Stomach (tissue), 19 donors: ENCODE measurements at places on chromosomes 2 and 18. TPM values are rescaled to one million over a fixed set of nuclear protein-coding genes. Genes with fewer than 3 reads are reported as not detected.
A peak's percentile ranks its signal among the peaks of the same experiment; 100 is the strongest.

GRCh38 chr2:232338759-232339106, 39.8 kb upstream of the ALPP start:
- no peak for DNase-seq
- H3K4me3 ChIP-seq = no peak overlapping the region
- H3K36me3 ChIP-seq = peaks cover 25% of the 10 kb centered on the region
- no peaks in the 10 kb centered on the region for H3K4me1 ChIP-seq
- no peak overlapping the region for H3K27ac ChIP-seq
- no peaks in the 10 kb centered on the region for H3K27me3 ChIP-seq

DNA sequence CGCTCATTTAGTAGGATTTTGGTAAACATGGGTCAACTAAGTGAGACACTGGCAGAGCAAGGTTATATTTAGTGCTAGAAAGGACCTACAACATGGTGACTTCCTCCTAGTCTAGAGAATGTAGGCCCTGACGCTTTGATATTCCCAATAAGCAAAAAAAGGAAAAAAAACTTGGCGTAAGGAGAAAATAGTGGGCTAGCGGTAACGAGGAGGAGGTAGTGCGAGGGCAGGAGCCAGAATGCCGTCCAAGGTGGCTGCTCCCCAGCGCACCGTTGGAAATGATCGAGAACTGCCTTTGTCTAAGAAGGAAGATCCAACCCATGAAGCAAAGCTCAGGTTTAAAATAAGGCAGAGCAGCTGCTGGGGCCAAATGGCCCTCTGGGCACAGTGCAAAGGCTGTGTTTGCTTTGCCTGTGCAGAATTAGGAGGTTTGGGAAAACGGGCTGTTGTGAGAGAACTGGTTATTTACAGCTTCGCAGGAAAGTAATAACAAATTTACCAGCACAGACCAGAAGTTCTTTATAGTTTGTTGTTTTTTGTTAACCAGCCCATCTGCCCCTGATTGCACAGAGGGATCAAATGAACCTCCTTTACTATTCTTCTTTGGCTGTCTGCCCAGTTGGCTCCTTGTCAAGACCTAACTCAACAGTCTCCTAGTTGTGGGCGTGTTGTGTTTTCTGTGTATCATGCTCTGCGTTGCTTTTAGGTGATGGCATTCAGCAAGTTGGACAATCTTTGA, 86.6 kb downstream of the ITGB1BP1 start:
- DNase-seq = peak; percentile 89
- peak overlapping the region; percentile 28 for H3K27ac ChIP-seq
- H3K36me3 ChIP-seq = peaks cover 28% of the 10 kb centered on the region

The ZNF396 gene
- total RNA-seq = 7.6 TPM

DNA sequence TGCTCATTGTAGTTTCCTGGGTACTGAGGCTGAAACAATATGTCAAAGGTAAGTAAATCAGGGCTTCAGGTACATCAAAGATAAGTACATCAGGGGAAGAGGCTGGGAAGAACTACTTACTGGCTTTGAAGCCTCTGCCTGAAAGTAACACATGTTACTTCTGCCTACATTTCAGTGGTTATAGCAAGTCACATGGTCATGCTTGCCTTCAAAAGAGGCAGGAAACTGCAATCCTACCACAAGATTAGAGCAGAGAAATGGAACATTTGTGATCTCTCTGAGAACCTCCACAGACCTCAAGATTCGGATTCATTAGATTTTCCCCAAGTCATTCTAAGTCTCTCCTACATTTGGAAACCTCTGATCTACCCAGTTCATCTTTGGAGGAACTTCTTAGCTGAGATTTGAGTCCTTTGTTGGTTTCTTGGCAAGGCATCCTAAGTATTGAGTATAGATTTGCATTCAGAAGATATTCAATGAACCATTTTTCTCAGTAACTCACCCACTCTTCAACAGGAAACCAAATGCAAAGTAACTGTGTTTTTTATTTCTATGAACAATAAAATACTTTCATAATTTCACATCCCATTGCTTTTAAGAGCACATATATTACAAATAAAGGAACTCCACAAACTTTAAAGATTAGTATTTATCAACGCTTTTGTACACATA, 48.5 kb upstream of the CCDC195 start:
- H3K27ac ChIP-seq = no peak overlapping the region
- H3K36me3 ChIP-seq = peaks cover 33% of the 10 kb centered on the region
- no peak overlapping the region for H3K4me3 ChIP-seq
- H3K27me3 ChIP-seq = no peaks in the 10 kb centered on the region

GRCh38 chr2:213766465-213766901, 482.2 kb downstream of the SPAG16 start:
- no peaks in the 10 kb centered on the region for H3K27me3 ChIP-seq
- H3K27ac ChIP-seq = no peak overlapping the region
- H3K4me3 ChIP-seq = no peak overlapping the region
- no peaks in the 10 kb centered on the region for H3K4me1 ChIP-seq

DNA sequence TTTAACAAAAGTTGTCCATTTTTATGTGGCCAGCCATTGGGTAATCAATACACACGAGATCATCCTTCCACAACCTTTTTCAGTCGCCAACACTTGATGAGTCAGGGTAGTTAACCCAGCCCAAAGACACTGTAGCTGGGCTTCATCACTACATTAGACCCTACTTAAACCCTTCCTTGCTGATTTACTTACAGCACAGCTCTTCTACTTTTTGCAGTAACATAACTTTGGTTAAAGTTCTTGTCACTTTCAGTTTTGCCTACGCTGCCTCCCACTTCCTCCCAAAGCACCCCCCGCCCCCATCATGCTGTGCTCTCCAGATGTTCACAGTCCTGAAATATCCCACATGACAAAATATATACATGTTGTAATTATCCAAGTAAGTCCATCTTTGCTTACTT, 103.6 kb downstream of the CDK15 start:
- H3K27me3 ChIP-seq = no peaks in the 10 kb centered on the region
- DNase-seq = peak; percentile 75
- no peak overlapping the region for H3K4me3 ChIP-seq
- no peaks in the 10 kb centered on the region for H3K36me3 ChIP-seq
- H3K4me1 ChIP-seq = no peaks in the 10 kb centered on the region

GRCh38 chr2:207181526-207182274, 16.0 kb upstream of the KLF7 start:
- DNase-seq = no peak
- no peak overlapping the region for H3K27ac ChIP-seq
- no peaks in the 10 kb centered on the region for H3K36me3 ChIP-seq
- H3K4me3 ChIP-seq = no peak overlapping the region

DNA sequence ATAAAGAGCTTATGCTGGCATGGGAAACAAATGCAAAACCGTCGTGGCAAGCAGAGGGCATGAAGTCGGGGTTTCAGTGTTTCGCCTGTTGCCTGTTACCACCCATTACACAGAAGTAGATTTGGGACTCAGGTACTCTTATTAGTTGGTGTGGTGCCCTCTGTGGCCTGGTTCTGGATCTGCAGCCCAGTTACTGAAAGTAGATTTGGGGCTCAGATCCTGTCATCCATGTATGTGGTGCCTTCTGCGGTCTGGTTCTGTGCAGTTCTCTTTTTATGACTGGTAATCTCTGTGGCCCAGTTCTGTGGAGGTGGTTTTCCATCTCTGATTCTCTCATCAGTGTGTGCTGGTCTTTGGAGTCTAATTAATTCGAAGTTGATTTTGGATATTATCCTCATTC, 45.2 kb downstream of the ADNP2 start:
- H3K4me1 ChIP-seq = peaks cover 5% of the 10 kb centered on the region
- H3K27ac ChIP-seq = no peak overlapping the region
- peak; percentile 34 for DNase-seq
- no peaks in the 10 kb centered on the region for H3K36me3 ChIP-seq

DNA sequence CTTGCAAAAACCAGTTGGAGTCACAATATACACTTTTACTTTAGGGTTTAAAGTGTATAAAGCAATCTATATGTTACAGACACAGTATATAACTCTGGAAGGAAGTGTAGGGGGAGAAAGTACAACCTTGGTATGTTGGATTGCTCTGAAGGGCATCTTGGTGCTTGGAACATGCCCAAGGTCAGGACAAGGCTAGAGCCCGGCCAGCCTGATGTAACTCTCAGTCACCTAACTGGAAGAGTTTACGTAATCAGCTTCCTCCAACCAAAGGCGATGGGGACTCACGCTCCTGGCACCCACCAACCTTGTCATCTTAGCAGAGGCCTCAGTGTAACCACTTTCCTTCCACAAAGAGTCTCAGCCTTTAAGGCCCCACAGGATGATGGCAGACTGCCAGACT, 181.1 kb upstream of the ACAA2 start:
- peak; percentile 33 for DNase-seq
- H3K27ac ChIP-seq = no peak overlapping the region
- H3K36me3 ChIP-seq = no peaks in the 10 kb centered on the region
- no peak overlapping the region for H3K4me3 ChIP-seq
- no peaks in the 10 kb centered on the region for H3K27me3 ChIP-seq

DNA sequence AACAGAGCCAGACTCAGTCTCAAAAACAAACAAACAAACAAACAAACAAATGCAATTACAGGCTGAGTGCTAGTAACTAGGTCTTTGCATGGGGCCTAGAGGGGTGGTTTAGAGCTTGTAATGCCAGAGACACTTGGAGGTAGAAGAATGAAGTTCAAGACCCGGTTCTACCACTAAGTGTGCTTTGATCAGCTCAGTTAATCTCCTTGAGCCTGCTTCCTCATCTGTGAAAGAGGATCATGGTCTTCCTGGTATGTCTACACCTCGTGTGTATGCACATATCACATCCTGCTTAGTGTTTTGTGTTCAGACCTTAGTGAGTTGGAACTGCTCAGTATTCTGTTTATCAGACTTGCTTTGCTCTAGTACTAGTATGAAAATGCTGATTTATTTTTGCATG, 4.8 kb upstream of the ATP6V1C2 start:
- DNase-seq = no peak
- no peaks in the 10 kb centered on the region for H3K36me3 ChIP-seq
- peaks cover 7% of the 10 kb centered on the region for H3K4me1 ChIP-seq
- no peak overlapping the region for H3K27ac ChIP-seq
- H3K27me3 ChIP-seq = no peaks in the 10 kb centered on the region
- no peak overlapping the region for H3K4me3 ChIP-seq

- no peak for DNase-seq
- H3K4me1 ChIP-seq = peaks cover 6% of the 10 kb centered on the region
- no peaks in the 10 kb centered on the region for H3K27me3 ChIP-seq
- no peaks in the 10 kb centered on the region for H3K36me3 ChIP-seq
- no peak overlapping the region for H3K4me3 ChIP-seq
Measured at GRCh38 chr2:18976168-18976961, 382.1 kb downstream of the OSR1 start.

DNA sequence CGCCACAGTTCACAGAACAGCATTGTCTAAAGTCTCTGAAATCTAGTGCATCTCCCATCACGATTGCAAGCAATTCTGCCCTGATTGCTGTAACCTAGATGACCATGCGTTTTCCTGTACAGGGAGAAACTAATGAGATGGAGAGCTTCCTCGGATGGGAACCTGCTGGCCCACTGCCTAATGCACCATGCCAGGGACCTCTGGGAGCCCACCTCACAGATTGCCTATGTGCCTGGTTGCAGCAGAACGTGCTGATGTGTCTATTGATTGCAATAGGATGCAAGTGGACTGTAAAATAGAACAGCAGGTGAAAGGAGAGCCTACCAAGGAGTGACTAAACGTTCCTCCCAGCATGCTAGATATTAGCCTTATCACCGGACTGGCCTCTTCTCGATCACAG, 141.0 kb upstream of the RAB12 start:
- peaks cover 3% of the 10 kb centered on the region for H3K27me3 ChIP-seq
- H3K36me3 ChIP-seq = no peaks in the 10 kb centered on the region
- DNase-seq = no peak
- no peak overlapping the region for H3K4me3 ChIP-seq

The SCYGR4 gene
- not detected for total RNA-seq

- H3K27me3 ChIP-seq = no peaks in the 10 kb centered on the region
- H3K4me3 ChIP-seq = no peak overlapping the region
- H3K36me3 ChIP-seq = no peaks in the 10 kb centered on the region
- no peak overlapping the region for H3K27ac ChIP-seq
Measured at GRCh38 chr18:46291149-46291548, 187.0 kb downstream of the HAUS1 start.

GRCh38 chr18:28267276-28267675, 90.3 kb upstream of the CDH2 start:
- no peaks in the 10 kb centered on the region for H3K4me1 ChIP-seq
- H3K36me3 ChIP-seq = no peaks in the 10 kb centered on the region
- no peak overlapping the region for H3K4me3 ChIP-seq

DNA sequence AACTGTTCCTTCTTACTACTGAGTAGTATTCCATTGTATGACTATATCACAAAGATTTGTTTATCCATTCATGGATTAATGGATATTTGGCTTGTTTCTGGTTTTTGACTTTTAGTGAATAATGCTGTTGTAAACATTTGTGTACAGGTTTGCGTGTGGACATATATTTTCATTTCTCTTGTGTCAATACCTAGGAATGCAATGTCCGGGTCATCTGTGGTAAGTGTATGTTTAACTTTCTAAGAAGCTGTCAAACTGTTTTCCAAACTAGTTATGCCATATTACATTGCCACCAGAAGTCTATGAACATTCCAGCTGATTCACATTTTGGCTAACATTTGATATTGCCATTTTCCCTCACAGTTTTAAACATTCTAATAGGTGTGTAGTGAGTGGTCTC, 29.1 kb upstream of the SLC16A14 start:
- H3K4me3 ChIP-seq = no peak overlapping the region
- H3K27me3 ChIP-seq = no peaks in the 10 kb centered on the region
- no peaks in the 10 kb centered on the region for H3K4me1 ChIP-seq
- no peaks in the 10 kb centered on the region for H3K36me3 ChIP-seq

GRCh38 chr2:229712136-229712535, 2.2 kb downstream of the DNER start:
- no peak for DNase-seq
- H3K36me3 ChIP-seq = no peaks in the 10 kb centered on the region
- H3K27ac ChIP-seq = no peak overlapping the region
- peaks cover 92% of the 10 kb centered on the region for H3K27me3 ChIP-seq
- no peak overlapping the region for H3K4me3 ChIP-seq

DNA sequence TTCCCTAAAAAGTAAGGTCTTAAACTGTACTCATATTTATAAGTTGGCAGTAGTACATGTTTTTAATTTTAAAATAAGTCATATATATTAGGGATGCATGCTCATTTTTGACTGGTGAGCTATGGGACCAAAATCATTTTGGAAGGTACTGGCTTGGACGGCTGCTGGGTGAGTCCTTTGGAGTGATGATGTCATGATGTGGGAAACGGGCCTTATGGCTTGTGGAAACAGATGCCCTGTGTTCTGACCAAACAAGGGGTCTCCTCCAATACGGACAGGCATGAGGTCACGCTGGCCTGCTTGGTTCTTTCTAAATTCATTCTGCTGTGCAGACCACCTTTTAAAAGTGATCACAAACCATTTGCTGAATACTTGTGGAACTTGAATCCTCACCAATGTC, 109.2 kb upstream of the MGAT5 start:
- no peaks in the 10 kb centered on the region for H3K36me3 ChIP-seq
- H3K4me1 ChIP-seq = peaks cover 51% of the 10 kb centered on the region
- H3K4me3 ChIP-seq = no peak overlapping the region
- H3K27me3 ChIP-seq = no peaks in the 10 kb centered on the region

- no peaks in the 10 kb centered on the region for H3K27me3 ChIP-seq
- H3K4me3 ChIP-seq = no peak overlapping the region
- no peaks in the 10 kb centered on the region for H3K4me1 ChIP-seq
- no peaks in the 10 kb centered on the region for H3K36me3 ChIP-seq
- H3K27ac ChIP-seq = no peak overlapping the region
Measured at GRCh38 chr18:73168236-73168635, 300.4 kb upstream of the NETO1 start.
